Mucosa of gallbladder (tissue), 1 donor: ENCODE measurements at places on chromosomes 6 and 20. TPM values are rescaled to one million over a fixed set of nuclear protein-coding genes. Genes with fewer than 3 reads are reported as not detected.

DNA sequence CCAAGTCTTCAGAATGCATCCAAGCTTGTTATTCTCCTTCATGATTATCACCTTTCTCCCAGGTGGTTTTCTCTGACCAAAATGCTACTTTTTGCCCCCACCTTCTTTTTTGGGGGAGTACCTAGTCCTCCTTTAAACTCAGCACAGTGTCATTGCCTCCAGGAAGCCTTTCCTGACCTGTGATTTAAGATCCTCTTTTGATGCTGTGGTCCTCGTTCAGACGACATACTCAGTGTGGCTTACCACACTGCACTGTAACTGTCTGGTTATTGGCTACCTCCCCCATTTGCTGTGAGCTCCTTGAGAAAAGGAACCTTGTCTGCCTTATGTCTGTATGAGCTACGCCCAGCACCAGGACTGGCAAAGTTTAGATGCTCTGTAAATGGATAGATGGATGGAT, 14.6 kb downstream of the SAYSD1 start:
- DNase-seq = no peak

- no peak for DNase-seq
These were observed 15.9 kb downstream of the BCL2L1 start for GRCh38 chr20:31706607-31707257.

DNA sequence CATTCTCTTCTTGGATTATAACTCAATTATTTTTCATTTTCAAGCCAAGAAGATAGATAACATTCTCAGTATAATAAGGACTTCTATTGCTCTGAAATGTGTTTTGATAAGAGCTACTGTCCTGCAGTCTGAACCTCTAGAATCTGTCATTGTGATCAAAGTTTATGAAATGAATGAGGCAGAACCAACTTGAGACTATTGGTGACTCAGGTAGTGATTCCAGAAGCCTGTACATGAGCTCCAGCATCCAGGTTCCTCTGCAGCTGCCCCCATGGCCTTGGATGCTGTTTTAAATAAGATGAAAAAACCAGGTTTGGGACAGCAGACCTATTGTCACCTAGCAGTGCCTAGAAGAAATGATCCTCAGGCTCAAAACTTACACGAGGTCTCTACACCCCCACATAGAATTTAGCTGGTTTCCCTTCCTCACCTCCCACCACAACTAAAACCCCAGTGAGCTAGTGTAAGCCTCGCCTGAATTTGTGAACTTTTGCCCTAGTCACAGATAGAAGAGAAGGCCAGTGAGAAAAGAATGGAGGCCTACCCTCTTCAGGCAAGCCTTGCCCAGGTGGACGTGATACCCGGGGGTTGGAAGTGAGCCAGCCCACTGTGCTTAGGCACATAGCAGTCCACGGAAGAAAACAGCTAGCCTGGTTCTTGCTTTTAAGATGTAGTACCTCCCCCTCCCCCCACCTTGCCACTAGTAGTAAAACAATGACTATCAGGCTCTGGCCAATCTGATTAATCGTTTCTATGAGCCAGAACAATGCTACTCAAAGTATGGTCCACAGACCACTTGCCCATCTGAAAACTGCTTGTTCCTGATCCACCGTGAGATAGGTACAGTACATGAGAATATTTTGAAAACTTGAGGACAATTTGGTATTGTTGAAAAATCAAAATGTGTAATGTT, 73.0 kb upstream of the SYNJ2 start:
- DNase-seq = no peak

DNA sequence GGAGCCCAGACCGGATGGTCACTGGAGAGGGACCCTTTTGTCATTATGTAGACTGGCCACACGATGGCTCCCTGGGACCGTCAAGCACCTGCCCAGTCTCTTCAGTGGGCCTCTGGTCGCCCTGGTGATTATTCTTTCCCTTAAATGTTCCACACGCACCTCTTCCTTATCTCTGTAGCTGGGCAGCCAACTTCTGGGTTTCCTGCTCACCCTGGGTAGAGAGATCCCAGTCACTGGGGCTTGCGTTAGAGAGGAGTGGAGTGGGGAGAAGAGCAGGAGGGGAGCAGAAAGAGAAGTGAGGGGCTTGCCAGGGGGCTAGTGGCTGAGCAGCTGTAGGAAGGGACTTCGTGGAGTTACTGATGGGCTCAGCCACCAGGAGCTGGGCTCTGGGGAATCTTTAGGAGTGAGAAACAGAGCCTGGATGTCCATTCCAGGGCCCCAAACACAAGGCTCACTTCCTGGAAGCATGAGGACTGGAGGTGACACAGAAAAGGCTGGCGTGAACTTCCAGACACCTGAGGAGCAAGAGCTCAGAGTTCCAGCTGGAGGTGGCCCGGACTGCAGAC, 150.1 kb downstream of the DHX35 start:
- peak; percentile 17 for DNase-seq

DNA sequence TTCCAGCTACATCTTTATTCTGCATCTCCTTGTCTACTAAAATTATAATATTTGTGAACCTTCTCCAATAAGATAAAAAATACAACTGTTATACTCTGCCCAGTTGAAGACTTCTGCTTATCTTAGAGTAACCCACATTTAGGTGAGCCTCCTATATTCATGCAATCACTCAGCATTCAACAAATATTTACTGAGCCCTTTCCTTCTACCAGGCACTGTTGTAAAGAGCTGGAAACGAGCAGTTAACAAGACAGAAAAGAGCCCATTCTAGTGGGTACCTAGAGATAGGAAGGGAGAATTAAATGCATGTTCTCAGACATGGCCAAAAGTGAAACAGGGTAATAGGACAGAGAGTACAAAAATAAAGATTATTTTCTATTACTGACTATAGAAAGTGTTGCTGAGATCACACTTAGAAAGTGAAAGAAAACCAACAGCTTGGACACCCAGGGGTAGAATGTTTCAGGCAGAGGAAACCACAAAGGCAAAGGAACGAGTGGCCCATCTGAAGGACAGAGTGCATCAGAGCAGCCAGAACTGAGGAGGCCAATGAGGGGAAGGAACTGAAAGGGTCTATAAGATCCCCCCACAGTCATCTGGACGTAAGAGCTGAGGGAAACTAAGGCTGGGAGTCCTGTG, 50.8 kb upstream of the SMLR1 start:
- DNase-seq = no peak

The CYP21A2 gene
- 1.3 TPM for total RNA-seq

GRCh38 chr6:129446272-129447197, 263.4 kb downstream of the ARHGAP18 start:
- DNase-seq = no peak

The SPEF1 gene
- total RNA-seq = 0.75 TPM

GRCh38 chr6:69791065-69791471, 5.7 kb downstream of the LMBRD1 start:
- no peak for DNase-seq

GRCh38 chr6:42105156-42105648, 37.2 kb downstream of the C6orf132 start:
- no peak for DNase-seq

GRCh38 chr6:126156973-126157372, 170.6 kb downstream of the TRMT11 start:
- no peak for DNase-seq

DNA sequence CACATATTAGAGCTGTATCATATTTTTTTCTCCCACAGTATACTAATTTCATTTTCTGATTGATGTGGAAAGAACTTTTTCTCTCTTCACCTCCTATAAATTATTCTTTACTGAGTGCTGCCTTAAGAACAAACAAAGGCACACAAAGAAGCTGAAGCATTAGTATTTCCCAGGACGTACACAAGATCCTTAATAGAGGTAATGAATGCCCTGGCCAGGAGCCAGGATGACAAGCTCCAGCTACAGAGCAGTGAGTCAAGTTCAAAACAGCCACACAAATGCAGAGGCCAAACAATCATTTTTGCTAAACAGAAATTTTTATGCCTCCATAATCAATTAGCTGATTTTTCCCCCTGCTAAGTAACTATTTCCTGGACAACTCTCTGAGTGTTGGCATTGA, 639.6 kb downstream of the EPHA7 start:
- DNase-seq = peak; percentile 38

The FAM83C gene
- not detected for total RNA-seq

DNA sequence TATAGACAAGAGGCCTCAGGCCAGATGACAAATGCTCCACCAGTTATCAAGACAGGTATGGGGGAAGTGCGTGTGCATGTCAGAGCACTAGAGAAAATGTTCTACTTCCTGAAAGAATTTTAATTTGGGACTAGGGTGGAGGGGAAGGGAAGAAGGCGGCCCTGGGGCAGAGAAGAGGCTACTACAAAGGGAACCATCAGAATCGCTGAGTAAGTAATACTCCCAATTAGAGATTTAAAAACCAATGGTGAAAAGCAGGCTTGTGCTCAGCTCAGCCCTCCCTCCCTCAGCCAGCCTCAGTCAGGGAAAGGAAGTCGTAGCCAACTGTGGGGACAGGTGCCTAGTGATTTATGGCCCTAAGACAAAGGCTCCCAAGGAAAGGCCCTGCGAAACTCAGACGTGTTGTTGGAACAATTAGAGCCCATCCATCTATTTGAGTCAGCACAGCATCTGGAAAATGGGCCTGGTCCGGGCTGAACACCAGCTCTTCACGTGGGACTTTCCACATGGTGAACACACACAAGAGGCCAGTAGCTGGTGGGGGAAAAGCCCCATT, 15.0 kb upstream of the MAFB start:
- DNase-seq = no peak

- DNase-seq = no peak
These were observed 701.8 kb upstream of the FLRT3 start for GRCh38 chr20:15039088-15039752.

DNA sequence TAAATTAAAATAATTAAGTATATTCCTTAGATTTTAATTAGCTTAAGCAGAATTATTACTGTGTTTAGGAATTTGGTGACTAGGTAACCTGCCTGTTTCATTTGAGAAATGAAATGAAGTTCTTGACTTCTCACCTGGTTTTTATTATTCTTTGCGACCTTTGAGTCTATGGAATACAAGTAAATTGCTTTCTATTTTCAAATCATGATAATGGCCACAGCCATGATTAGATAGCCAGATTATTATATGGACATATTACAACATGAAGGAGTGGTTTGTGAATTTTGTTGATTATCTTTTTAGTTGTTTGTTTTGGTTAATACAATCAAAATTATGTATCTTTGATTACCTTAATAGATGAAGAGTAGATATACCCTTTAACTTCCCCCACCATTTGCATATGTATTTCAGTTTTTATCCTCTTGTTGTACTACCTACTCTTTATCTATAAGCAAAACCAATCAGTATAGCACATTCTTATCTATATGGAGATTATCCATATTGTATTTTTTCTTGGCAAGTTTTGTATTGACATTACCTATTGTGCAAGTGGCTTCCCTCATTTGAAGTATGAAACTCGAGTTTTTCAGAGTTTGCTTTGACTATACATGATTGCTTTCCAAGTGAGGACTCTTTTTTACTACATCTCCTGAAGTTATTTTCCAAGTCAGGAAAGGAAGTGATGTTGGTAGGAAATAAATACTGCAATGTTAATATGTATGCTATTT, 47.9 kb downstream of the CD2AP start:
- no peak for DNase-seq

DNA sequence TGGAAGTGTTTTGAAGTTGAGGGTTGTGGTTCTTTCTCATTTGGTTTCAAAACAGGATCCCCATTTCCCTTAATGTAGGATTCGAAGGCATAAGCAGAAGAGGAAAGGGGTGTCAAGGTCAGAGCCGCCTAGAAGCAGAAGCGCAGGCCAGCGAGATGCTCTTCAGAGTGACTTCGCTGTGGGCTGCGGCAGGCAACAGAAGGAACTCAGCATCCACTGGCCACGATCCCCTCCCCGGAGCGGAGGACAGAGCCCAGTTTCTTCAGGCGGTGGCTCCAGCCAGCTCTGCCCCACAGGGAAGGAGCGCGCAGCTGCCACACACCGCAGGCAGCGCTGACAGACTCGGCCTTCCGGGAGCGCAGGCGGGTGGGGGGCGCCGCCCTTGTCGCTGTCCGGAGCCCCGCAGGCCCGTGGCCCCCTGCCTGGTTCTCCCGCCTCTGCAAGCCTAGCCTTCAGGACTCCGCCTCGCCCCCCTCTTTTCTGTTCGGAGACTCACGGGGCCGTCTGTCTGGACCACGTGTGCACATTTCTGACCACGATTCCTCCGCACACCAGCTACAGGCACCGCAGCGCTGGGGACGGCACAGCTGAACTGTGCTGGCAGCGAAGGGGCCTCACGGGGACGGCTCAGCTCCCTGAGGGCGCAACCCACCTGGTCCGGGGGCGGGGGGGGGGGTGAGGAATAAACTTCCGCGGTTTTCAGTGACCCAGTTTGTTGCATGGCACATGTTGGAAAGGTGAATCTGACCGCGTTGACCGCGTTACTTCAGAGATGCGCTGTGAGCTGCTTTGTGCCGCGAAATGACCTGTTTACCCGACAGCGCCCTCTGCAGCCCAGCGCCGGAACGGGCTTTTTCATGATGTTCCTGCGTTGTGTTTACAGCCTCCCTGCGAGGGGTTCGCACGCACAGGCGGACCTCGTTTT, 26.1 kb downstream of the TTLL2 start:
- peak; percentile 85 for DNase-seq

GRCh38 chr20:4043796-4044195, 28.4 kb upstream of the RNF24 start:
- no peak for DNase-seq

- no peak for DNase-seq
These were observed 75.6 kb downstream of the INSM1 start for GRCh38 chr20:20443504-20443903.

DNA sequence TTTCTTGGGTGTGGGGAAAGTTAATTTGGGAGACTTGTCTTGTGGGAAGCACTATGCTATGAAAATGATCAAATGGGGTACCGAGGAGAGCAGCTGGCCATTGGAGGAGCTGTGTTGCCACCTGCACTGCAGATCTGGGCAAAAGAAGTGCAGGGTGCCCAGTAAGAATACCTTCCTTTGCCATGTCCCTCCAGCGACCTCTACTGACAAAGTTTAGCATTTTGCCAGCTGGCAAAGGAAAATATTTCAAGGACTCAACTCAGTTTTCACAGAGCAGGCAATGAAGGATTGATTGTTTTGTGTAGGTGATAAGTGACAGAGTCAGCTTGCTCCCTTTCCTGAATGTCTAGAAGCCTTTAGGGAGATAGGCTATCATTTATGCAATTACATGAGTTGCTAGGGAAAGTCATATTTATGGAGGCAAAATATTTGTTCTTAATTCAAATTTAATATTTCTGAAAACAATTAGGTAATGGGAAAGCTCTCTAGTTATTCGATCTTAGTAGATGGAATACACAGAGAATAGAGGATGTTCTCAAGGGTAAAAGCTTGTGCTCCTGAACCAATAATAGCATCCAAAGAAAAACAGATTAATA, 118.4 kb downstream of the FARS2 start:
- no peak for DNase-seq

The MOXD1 gene
- total RNA-seq = 3.8 TPM

The SLC17A2 gene
- total RNA-seq = not detected

GRCh38 chr20:653110-653589, at the start of gene SRXN1:
Gene SRXN1 (minus strand): TSS chr20:653200. CDS start chr20:653185, 15 bp downstream.
- DNase-seq = peak; percentile 86

The PACSIN1 gene
- 1.4 TPM for total RNA-seq

- DNase-seq = no peak
These were observed 55.0 kb downstream of the CD83 start for GRCh38 chr6:14172562-14172961.

- DNase-seq = no peak
These were observed 327.3 kb upstream of the NOX3 start for GRCh38 chr6:155782739-155783459.

- peak; percentile 43 for DNase-seq
These were observed 92.1 kb downstream of the FYN start for GRCh38 chr6:111781041-111781708.

The RNGTT gene
- total RNA-seq = 9.1 TPM
